ENCODE measurements at places on chromosomes 13 and 19.
A peak's percentile ranks its signal among the peaks of the same experiment; 100 is the strongest.

- DNase-seq: no peak
Measured at GRCh38 chr13:31946091-31946770, 85.3 kb upstream of the FRY start.

DNA sequence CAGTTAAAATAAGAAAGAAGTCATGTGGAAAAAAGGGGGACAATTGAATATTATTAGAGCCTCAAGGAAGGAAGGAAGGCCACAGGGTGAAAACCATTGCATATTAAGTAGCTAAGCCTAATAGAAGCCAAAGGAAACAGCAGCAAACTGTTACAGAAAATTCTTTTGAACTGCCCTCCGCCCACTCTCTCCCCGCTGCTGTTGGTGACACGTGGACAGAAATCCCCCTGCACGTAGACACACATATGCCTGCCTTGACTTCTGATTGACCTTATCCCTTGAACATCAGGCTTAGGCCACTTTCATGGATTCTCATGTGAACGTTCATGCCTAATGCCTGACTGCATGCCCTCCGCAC lies 229.1 kb downstream of the KCNRG start:
- no peak for DNase-seq

- no peak for DNase-seq
Measured at GRCh38 chr19:5036698-5037563, 68.0 kb downstream of the KDM4B start.

DNA sequence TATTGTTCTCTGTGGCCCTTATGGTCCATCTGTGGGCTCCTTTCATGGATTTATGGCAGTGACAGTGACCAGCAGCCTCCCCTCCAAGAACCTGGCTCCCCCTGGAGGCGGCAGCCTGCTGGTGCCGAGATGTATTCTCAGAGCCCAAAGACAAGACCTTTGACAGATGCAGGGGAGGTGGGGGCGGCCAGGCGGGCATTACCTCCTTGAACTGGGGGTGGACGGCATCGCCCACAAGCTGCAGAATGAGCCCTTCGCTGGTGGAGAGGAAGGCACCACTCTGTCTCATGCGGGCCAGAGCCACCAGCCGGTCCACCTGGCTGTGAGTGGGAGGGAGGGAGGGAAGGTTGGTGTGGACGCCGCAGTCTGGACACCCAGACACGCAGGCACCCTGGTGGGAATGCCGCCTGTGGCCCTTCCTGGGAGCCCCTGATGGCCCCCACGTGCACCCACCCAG lies 6.6 kb downstream of the ISOC2 start:
- no peak for DNase-seq

- no peak for DNase-seq
Measured at GRCh38 chr19:3968556-3969434, 2.1 kb downstream of the DAPK3 start.

- DNase-seq: no peak
Measured at GRCh38 chr13:50001287-50001686, 4.4 kb downstream of the TRIM13 start.

DNA sequence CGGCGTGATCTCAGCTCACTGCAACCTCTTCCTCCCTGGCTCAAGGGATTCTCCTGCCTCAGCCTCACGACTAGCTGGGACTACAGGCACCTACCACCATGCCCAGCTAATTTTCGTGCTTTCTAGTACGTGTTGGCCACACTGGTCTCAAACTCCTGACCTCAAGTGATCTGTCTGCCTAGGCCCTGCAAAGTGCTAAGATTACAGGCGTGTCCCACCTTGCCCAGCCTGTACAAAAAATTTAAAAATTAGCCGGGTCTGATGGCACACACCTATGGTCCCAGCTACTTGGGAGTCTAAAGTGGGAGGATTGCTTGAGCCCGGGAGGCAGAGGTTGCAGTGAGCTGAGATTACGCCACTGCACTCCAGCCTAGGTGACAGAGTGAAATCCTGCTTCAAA lies 4.7 kb upstream of the MEX3D start:
- DNase-seq: no peak

- peak; percentile 21 for DNase-seq
Measured at GRCh38 chr13:94711561-94712286, 621 bp downstream of the SOX21 start.

DNA sequence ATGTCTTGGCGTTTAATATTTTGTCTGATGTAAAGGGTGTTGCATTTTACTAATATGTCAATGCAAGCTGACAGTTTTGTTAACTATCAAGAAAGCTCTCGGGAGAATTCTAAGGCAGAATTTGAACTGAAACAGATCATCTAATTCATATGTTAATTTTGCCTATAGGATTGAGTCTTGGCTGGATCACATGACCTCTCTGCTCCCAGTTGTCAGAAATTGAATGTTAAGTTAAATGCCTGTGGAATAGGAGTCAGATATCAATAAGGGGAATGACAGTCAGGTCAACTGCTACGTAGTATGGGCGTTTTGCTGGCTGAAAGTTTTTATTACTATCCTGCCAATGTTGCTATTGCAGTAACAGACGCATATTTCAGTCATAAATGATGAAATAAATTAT lies 358.5 kb downstream of the MYO16 start:
- no peak for DNase-seq

- DNase-seq: no peak
Measured at GRCh38 chr13:94559222-94559795, 36.6 kb downstream of the TGDS start.

GRCh38 chr19:10625003-10625761 lies at the start of gene SLC44A2:
Gene SLC44A2 (plus strand): TSS chr19:10625553. CDS start chr19:10625634, 81 bp downstream.
- DNase-seq: no peak

DNA sequence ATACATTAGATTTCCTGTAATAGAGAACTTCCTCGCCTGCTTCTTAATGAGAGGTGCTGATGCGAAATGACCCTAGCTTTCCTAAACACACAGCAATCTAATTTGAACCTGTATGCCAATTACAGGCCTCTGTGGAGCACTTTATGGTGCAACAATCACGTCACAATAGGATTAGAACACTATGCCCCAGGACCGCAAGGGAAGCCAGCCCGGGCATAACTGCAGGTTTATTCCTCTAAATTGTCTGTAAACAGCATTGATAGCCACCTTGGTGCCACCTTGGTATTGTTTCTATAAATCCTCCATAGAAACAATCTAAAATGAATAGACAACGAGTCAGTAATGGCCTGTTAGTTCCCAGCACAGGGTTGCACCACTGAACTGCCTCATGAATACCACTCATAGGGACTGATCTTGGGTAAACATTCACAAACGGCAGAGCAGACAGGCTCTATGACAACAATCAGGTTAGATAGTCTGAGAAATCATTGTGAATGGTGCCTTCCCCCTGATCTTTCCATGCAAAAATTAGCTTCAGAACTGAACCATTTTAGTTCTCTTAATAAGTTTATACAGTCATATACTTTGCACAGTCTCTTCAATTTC lies 182.5 kb upstream of the OBI1 start:
- DNase-seq: no peak

GRCh38 chr13:35926859-35927530 lies 204.2 kb downstream of the DCLK1 start:
- DNase-seq: no peak

DNA sequence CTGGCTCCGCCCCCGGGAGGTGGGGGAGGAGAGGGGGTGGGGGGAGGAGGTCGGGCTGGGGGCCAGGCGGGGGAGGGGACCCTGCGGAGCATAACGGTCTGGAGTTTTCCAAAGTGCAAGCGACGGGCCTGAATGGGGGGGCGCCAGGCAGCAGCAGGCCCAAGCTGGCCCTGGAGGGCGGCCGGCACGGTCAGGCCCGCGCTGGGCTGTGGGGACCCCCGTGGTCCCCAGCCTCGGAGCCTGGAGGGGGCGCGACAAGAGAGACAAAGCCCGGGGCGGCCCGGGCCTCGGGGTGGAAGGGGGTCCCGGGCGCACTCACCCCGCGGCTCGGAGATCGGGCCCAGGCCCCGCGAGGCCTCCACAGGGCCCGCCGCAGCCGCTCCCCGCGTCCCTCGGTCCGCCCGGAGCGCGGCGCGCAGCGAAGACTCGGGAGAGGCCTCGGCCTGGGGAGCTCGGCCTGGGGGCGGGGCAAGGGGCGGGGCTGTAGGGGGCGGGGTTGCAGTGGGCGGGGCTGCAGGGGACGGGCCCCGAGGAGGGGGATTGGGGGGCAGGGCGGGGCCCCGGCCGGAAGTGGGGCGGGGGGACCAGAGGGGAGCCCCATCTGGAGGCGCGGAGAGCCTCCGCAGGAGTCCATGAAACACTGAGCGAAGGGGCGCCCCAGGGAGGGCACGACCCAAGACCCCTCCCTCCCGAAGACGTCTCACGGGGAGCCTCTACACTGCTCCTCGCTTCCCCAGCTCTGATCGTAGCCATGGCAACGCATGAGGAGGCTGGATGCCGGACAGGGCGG lies 47.6 kb downstream of the PTPRS start:
- peak; percentile 6 for DNase-seq

DNA sequence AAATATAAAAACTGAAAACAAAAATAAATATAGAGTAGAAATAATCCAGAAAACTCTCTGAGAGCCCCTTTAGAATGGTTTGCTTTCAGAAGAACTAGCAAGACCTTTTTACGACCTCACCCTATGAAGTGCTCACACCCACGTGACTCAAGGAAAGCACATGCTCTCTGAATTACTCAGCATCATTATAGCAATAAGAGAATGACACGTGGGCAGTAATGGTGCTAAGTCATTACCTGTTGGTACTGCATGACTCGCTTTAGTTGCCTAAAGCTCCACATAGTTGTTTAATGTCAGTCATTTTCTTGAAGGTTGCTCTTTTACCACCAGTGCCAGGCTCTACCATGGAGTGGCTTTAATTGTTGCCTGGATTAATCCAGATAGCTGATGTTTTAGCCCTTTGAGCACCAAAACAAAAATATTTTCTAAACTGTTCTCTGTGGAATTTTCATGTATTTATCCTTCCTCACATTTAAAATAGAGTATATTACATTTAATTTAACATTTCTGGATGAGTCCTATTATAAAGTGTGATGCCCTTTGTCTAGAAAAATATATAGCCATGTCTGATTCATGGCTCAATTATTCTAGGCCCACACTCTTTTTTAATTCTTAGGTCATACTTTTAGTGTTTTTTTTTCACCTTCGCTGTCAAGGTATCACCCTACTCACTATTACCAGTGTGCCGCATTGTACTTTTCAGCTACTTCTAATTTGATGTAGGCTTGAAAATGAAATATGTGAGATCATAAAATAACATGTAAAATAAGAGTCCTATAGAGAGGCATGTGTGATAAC lies 56.8 kb downstream of the THSD1 start:
- DNase-seq: peak; percentile 25

GRCh38 chr13:112143753-112144615 lies 77.0 kb downstream of the SOX1 start:
- DNase-seq: no peak

- DNase-seq: peak; percentile 4
Measured at GRCh38 chr19:2043251-2043641, 7.8 kb downstream of the MKNK2 start.

All from T-helper 2 cell treated with Interferon-gamma antibody and Interleukin-4, amounts not matched to agents 5 μg/mL and 100 μg/mL, for 36 hours (primary cell).